Psoas muscle (tissue), 8 donors: ENCODE measurements at places on chromosomes 16 and 17. TPM values are rescaled to one million over a fixed set of nuclear protein-coding genes. Genes with fewer than 3 reads are reported as not detected.

SYNGR3 gene
- 0.24 TPM for total RNA-seq

CDH11 gene
- total RNA-seq: 5.5 TPM

PABPN1L gene
- total RNA-seq: not detected

STAC2 gene
- 0.07 TPM for total RNA-seq

SENP3 gene
- total RNA-seq: 38.4 TPM

RTN4RL1 gene
- 0.75 TPM for total RNA-seq

RANBP10 gene
- 24.8 TPM for total RNA-seq

SNX20 gene
- total RNA-seq: 0.86 TPM

TEX19 gene
- not detected for total RNA-seq

RDM1 gene
- not detected for total RNA-seq

COG7 gene
- total RNA-seq: 9.3 TPM

DNASE1L2 gene
- total RNA-seq: 1.2 TPM

DNAH9 gene
- total RNA-seq: not detected

STXBP4 gene
- 2.6 TPM for total RNA-seq

NFATC2IP gene
- total RNA-seq: 19.3 TPM
